ENCODE measurements at places on chromosomes 3 and 15.

DNA sequence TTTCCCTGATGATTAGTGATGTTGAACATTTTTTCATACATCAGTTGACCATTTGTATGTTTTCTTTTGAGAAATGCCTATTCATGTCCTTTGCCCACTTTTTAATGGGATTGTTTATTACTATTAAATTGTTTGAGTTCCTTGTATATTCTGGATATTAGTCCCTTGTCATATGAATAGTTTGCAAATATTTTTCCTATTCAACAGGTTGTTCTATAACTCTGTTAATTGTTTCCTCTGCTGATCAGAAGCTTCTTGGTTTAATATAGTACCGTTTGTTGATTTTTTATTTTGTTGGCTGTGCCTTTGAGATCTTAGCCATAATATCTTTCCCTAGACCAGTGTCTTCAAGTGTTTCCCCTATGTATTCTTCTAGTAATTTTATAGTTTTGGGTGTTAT is 189.0 kb upstream of the RARB start:
- no peak for DNase-seq

DNA sequence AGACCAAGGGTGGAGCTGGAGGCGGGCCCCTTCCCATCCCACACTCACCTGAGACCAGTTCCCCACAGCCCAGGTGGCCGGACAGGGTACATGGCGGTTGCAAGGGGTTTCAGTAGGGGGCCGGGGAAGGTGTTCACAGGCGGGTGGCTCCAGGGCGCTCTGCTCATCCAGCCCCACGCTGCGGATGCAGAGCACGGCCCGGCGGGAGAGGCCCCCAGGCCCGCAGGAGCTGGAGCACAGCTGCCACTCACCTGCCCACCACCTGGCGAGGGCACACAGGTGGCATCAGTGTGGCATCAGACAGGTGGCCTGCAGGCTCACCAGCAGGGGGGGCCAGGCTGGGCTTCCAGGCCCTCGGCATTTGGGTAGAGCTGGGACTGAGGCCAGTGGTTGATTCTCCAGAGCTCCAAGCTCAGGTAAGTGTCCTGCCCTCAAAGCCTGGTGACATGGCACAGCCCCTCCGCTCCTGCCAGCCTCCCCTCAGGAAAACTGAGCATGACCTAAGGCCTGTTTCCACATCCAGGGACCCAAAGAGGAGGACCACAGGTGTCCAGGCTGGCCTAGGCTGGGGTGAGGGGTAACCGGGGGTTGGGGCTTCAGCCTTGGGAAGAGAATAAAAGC is 43.8 kb downstream of the ADAMTS7 start:
- DNase-seq: no peak

DNA sequence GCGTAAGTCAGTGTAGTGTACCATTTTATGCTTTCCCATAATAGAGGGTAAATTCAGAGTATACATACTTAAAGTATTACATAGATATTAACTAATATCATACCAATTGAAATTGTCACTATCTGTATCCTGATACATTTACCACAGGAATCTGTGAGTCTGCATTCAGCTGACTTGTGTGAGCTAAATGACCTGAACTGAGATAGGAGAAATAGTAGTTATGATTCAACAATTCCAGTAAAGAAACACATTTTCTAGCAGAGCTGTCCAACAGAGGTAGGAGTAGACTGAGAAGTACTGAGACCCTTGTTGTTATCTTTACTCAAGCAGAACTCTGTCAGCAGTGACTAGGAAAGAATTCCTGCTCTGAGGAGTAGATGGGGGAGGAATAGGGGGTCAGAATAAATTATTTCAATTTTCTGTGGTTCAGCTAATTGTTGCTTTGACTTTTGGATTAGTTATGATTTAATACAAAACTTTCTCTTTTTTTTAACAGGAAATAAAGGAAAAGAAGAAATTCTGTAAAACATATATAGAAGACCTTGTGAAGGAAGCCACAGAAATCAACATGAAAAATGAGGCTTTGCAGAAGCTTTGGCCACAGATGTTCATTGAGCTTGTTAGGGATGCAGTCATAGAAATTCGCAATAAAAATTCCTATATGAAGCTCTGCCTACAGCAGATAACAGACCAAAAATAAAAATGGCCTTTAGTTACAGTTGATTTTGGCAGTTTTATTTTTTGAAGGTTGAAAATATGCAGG is 66.2 kb upstream of the THSD4 start:
- DNase-seq: no peak

GRCh38 chr15:38671675-38672254 is 107.2 kb upstream of the RASGRP1 start:
- peak; percentile 55 for DNase-seq

DNA sequence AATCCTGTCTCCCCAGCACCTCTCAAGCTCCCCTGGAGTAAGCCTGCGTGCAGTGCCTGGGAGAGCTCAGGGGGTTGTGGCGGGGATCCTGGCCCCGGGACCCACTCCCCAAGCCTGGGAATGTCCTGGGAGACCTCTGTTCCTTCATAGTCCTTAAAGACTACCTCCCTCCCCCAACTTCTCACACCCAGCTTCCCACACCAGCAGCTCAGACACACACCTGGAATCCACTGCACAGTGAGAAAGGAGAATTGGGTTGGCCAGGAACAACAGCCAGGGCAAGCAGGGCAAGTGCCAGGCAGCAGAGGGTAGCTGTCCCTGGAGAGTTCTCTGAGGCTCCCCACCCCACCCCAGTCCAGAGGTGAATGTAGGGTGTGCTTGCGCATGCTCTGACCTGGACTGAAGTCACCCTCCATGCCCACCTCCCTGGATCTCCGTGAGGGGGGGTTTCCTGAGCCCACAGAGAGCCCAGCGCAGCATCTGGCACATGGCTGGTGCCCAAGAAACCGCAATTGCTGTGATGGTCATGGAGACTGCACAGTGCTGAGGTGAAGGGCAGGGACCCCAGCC is 22.2 kb downstream of the PSTPIP1 start:
- DNase-seq: no peak

DNA sequence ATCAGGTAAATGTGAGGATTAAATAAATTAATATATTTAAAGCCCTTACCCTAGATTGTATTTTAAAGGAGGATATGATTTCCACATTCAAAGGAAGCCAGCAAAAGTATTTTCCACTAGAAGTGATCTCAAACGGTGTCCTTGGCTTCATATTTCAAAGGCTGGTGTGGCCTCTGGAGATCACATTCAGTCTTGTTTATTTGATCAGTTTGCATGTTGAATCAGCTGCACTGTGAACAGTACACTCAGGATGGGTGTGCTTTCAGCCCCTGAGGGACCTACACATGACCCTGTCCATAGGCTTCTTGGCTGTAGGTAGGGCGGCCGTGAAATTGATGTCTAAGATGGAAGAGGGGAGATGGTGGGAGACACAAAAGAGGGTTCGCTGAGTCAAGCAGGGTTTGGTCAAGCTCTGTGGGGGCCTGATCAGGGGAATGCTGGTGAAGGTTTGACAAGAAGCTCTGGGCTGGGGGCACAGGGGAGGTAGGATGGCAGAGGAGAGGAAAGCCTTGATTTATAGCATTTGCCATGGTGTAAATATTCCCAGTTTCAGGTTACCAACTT is 21.9 kb downstream of the CYP8B1 start:
- DNase-seq: peak; percentile 24

- DNase-seq: no peak
These were observed 55.4 kb downstream of the ABHD2 start for GRCh38 chr15:89143503-89144162.

GRCh38 chr3:111676211-111677006 is 81.3 kb upstream of the ZBED2 start:
- peak; percentile 87 for DNase-seq

GRCh38 chr3:138389841-138390581 is 41.6 kb downstream of the MRAS start:
- DNase-seq: no peak

- no peak for DNase-seq
These were observed 60.8 kb upstream of the ZBTB38 start for GRCh38 chr3:141307351-141308059.

DNA sequence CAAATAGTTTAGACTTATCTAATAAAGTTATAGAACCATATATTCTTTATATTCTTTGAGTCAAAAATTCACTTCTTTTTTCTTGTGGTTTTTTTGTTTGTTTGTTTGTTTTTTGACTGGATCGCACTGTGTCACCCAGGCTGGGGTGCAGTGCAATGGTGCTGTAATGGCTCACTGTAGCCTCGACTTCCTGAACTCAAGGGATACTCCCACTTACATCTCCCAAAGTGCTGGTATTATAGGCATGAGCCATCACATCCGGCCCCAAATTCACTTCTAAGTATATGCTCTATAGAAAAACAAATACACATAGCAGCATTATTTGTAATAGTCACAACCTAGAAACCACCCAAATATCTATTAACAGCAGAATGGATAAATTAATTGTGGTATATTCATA is 13.7 kb upstream of the SLTM start:
- no peak for DNase-seq

GRCh38 chr3:124263168-124263567 is 271.2 kb upstream of the ROPN1 start:
- DNase-seq: no peak

GRCh38 chr3:24480497-24480896 is 14.2 kb downstream of the THRB start:
- DNase-seq: no peak

GRCh38 chr3:27614592-27614991 is 107.5 kb downstream of the EOMES start:
- no peak for DNase-seq

DNA sequence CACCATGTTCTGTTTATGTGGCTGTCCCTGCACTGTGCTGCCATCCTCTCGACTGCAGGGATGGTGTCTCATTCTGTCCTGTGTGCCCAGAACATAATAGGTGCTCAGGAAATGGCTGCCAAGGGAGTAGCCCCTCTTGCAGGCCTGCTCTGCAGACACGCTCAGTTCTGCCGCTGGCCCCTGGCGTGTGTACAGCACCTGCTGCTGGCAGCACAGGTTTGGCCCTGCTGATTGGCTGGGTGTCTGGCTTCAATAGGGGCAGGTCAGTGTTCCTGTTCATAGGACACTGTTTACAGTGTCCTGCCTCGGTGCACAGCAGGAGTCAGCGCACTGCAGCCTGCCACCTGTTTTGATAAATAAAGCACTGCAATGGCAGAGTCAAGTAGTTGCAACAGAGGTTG is 146.9 kb downstream of the DNAJB8 start:
- DNase-seq: no peak

- no peak for DNase-seq
These were observed 1.9 kb downstream of the TF start for GRCh38 chr3:133747907-133748639.

GRCh38 chr15:63051156-63052066 is 8.9 kb downstream of the TPM1 start:
- peak; percentile 65 for DNase-seq

GRCh38 chr3:163476179-163476578 is 1602.1 kb downstream of the SI start:
- no peak for DNase-seq

GRCh38 chr15:79154483-79155135 is 64.0 kb upstream of the RASGRF1 start:
- no peak for DNase-seq

DNA sequence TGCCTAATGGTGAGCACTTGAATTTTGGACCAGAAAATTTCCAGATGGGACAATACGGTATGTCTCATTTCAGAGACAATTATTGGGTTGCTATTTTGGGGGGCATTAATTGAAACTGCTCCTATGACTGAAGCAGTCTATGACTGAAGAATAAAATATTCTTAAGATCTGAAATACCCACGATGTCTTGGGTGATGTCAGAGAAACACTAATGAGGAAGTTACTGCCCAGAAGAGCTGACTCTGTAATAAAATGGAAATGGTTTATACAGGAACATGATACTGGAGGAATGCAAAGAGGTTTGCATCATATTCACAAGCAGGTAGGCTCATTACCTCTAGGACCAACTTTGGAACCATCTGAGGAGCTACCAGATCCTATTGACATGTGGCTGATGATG is 68.7 kb downstream of the IL12A start:
- no peak for DNase-seq

DNA sequence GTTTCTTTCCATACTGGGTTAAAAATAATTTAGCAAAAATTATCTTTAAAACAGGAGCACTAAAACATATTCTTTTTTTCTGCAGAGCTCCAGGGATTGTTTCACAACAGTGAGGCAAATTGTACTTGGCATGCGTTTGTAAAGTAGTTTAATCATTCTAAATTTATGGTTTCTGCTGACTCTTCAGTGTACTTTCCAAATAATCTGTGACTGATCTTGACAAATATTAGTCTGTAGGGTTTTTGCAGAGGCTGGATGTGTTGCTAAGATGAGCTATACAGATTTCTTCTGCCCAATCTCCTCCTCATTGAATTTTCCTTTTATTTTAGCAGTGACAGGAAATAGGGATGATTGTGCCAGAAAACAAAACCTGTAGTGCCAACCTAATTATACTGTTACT is 328.0 kb upstream of the MANF start:
- DNase-seq: no peak

- DNase-seq: no peak
These were observed 25.0 kb downstream of the TKT start for GRCh38 chr3:53230789-53231188.

- no peak for DNase-seq
These were observed 234.4 kb downstream of the BBX start for GRCh38 chr3:107757140-107757539.

DNA sequence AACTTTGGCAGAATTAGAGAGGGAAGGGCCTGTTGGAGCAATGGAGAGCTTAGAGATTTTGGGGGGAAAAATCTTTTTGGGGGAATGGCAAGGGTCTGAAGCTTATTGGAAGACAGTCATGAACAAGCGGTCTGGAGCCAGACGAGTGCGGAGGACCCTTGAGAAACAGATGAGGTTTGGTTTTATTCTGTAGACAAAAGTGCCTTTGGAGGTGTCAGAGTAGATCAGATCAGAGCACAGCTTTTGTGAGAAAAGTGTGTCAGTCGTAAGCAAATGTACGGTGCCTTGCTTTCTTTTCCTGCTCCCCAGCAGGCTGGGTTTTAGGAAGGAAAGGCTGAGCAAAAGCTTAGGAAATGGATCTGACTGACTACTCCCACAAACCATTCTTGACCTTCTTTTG is 236.8 kb upstream of the TPRG1 start:
- DNase-seq: no peak

GRCh38 chr3:47989981-47990440 is 26.2 kb downstream of the MAP4 start:
- DNase-seq: peak; percentile 59

DNA sequence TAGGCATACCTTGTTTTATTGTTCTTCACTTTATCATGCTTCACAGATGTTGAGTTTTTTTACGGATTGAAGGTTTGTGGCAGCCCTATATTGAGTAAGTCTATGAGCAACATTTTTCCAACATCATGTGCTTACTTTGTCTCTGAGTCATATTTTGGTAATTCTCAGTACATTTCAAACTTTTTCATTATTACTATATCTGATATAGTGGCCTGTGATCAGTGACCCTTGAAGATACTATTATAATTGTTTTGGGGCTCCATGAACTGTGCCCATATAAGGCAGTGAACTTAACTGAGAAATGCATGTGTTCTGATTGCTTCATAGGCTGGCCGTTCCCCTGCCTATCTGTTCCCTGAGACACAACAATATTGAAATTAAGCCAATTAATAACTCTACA is 42.8 kb upstream of the NSMCE3 start:
- no peak for DNase-seq

Measured in Peyer's patch (tissue), 4 donors.